ENCODE measurements at places on chromosomes 6 and 20.

DNA sequence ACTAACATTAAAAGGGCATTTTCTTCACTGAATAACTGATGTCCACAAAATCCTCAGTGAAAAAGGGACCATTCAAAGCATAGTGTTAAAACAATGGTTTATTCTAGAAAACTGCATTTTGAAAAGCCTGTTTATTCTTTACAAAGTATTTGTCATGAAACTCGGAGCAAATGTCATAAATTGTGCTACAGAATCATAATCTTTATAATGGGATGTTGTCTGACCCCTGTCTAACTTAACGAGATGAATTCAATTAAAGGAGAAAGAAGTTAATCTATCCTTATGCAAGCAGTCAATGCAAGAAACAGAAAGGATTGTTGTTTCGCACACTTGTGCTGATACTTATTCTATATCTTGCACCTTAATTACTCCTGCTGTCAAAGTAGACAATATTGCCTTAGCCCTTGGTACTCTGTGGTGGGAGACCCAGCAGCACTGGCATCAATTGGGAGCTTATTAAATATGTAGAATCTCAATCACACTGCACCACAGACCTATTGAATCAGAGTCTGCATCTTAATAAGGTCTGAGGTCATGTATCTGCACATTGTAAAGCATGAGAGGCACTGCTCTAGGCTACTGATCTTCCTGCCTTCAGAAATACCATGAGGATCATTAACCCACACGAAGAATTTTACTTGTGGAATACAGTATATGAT lies 708.3 kb downstream of the HDGFL1 start:
- no peak for DNase-seq

GRCh38 chr6:49923826-49924225 lies 40.1 kb downstream of the DEFB114 start:
- no peak for DNase-seq

DNA sequence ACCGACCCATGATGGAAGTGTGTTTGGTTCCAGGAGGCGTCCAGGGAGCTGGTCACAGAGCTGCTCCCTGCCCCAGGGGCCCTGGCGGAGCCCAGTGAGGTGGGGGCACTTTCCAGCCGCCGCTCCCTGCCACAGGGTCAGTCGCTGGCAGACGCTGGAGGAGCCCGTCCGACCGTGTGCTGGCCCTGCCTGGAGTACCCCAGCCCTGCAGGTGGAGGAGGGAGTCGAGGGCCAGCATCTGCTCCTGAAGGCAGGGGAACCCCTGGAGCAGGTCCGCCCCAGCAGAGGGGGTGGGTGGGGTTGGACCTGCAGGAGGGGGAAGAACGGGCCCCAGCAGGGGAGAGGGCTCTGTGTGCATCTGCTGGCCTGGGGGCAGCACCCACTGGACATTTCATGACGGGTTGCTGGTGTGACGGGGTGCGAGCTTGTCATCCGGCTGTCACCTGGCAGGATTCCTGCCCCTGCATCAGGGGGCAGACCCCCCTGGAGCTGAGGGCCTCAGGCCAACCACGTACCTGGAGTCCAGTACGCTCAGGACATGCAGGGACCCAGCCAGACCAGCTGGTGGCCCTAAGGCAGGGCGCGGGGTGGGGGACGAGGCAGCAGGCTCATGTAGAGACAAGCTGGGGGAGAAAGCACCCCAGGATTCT lies 32.3 kb upstream of the GATA5 start:
- DNase-seq, result no peak

DNA sequence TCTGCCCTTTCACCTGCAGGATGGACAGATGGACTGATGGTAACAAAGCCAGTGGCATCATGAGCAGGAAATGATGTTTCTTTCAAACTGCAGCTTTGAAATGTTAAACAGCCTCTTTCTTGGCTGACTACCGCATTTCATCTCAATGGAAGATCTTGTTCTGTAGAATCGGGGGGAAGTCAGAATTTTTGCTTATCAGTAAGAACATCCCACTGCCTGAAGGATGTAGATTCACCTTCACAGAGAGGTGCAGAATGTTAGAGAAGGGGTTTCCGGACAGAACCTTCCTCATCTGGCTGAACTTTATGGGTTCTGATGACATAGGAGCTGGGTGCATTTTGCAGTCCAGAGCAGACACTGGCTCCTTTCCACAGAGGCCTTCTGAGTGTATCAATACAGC lies 32.7 kb downstream of the GGTLC1 start:
- DNase-seq, result no peak

- DNase-seq, result no peak
Observed at GRCh38 chr20:24598996-24599395, 129.6 kb downstream of the SYNDIG1 start.

DNA sequence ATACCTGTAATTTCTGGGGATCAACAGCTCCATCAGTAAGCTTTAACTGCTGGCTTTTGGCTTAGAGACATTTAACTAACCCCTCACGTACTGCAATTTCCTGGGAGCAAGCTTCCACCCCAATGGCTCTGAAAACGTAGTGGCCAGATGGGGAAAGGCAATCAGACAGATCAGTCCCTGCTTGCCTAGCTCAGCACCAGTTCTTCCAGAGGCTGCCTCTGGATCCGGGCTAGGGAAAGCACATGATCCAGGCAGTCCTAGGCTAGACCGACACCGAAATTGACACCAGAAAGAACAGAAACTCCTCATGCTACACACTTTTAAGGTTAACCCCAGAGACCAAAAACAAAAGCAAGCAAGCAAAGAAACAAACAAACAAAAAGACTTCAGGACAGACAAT lies 13.3 kb downstream of the PREP start:
- DNase-seq, result no peak

Data from kidney glomerular epithelial cell (primary cell).